T-cell (primary cell): ENCODE measurements at places on chromosomes 2 and 18.
A peak's percentile ranks its signal among the peaks of the same experiment; 100 is the strongest.

DNA sequence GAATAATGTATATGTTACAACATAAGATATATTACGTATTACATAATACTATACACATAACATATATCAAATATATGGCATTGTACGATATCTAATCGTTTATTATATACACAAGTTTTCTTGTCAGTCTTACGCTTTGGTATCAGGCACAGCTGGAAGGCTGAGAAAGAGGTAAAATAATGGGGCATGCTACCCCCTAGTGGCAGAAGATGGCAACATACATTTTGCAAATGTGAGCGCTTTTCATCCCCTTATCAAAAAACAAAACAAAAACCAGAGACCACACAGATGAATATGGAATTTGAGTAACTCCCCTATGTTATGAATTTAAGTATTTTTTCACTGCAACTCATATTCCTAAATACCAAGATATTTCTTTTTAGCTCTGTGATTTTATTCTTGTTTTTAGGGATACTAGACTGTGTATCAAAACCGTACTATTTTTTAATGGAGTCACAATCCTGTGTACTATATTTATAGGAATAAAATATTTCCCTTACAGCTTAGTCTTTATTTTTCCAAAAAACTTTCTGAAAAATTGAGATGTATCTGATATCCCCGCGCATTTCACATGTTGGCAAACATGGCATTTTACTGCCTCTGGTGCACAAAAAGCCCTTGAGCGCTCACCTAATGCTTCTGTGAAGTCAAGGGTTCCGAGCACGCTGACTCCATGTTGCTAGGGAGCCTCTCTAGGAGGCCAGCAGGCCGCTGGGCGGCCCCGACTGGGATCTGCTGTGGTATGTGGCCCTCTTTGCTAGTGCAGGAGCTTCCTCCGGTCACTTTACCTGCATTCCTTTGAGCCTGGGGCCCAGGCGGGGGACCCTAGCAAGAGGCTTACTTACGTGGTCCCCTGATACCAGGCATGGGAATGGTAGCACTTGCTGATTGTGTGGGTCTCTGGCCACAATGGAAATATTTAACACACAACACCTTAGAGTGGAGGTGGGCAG is 62.5 kb downstream of the SLC4A3 start:
- no peak overlapping the region for H3K27ac ChIP-seq
- no peak overlapping the region for H3K4me3 ChIP-seq
- H3K36me3 ChIP-seq = no peaks in the 10 kb centered on the region
- H3K27me3 ChIP-seq = peaks cover 32% of the 10 kb centered on the region

DNA sequence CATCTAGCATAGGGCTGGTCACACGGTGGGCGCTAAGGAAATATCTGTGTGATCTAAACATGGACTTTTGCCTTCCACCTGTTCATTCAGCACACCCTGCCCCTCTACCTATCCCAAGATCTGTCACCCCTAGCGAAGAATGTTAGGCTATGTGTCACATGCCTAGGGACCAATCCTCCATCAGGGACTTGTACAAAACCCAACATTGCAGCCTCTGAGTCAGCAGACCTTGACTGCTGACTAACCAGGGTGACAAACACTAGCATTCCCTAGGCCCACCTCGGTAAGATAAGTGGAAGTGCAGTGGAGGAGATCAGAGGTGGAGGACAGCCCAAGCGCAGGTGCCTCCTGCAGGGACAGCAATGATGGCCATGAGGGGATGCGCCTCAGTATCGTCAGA is 99.2 kb downstream of the SOX11 start:
- no peaks in the 10 kb centered on the region for H3K36me3 ChIP-seq
- no peak overlapping the region for H3K4me3 ChIP-seq
- H3K4me1 ChIP-seq = no peaks in the 10 kb centered on the region

GRCh38 chr2:235055891-235056516 is 104.2 kb downstream of the SH3BP4 start:
- no peak overlapping the region for H3K4me3 ChIP-seq
- no peak for DNase-seq
- peaks cover 23% of the 10 kb centered on the region for H3K27me3 ChIP-seq
- H3K4me1 ChIP-seq = no peaks in the 10 kb centered on the region
- H3K27ac ChIP-seq = no peak overlapping the region

DNA sequence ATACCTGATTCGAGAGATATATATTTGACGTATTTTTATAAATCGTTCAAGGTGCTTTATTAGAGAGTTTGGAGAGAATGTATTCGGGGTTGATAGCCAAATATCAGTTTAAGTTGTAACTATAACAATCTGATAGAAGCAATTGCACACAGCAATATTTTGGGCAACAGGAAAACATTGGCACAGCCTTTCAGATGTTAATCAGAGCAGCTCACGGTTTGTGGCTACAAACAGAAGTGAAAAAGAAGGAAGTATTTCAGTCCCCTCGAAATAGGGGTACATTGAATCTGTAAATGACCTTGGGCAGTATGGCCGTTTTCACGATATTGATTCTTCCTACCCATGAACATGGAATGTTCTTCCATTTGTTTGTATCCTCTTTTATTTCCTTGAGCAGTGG is 20.6 kb downstream of the SERPINB10 start:
- H3K36me3 ChIP-seq = no peaks in the 10 kb centered on the region
- no peaks in the 10 kb centered on the region for H3K4me1 ChIP-seq
- H3K27me3 ChIP-seq = no peaks in the 10 kb centered on the region

GRCh38 chr2:10646153-10646552 is 43.6 kb downstream of the NOL10 start:
- no peak for DNase-seq
- H3K27me3 ChIP-seq = no peaks in the 10 kb centered on the region
- no peak overlapping the region for H3K4me3 ChIP-seq
- H3K27ac ChIP-seq = no peak overlapping the region

DNA sequence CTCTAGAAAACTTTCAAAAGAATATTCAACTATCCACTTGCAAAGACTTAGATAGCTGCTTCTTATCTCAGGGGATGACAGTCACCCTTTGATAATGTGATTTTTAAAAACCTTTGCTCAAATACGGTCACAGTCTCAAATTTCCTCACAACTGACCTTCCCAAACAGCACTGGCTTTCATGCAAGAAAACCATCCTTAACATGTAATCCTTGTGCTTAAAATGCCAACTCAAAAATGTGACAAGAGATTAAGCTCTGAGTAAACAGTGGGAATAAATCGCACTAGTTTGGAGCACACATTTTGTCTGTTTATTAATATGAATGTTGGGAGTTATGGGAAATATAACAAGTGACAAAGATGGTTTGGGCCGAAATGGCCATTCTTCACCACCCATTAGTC is 87.5 kb upstream of the CCBE1 start:
- no peak for DNase-seq
- no peak overlapping the region for H3K4me3 ChIP-seq
- no peak overlapping the region for H3K27ac ChIP-seq
- H3K27me3 ChIP-seq = peaks cover 5% of the 10 kb centered on the region
- no peaks in the 10 kb centered on the region for H3K4me1 ChIP-seq

- no peak overlapping the region for H3K27ac ChIP-seq
- no peak overlapping the region for H3K4me3 ChIP-seq
- DNase-seq = no peak
- no peaks in the 10 kb centered on the region for H3K4me1 ChIP-seq
- H3K27me3 ChIP-seq = no peaks in the 10 kb centered on the region
These were observed 199.3 kb downstream of the ZNF407 start for GRCh38 chr18:74796841-74797576.

DNA sequence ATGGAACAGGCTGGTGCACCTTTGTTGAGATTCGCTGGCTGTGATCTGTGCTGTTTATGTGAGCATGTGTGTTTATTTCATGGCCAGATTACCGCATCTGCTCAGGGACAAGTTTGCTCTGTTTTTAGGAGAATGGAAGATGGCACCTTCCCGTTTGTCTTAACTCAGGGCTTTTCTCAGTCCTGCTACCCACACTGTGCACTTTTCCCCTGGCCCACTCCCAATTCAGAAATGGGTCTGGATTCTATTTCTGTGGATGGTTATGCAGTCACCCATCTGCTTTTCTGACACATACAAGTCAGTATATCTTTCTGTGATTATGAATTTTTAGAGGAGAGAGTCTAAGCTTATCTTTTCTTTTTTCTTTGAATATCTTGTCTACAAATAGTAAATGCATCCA is 15.4 kb downstream of the MGAT5 start:
- no peak overlapping the region for H3K4me3 ChIP-seq
- H3K4me1 ChIP-seq = peaks cover 22% of the 10 kb centered on the region
- no peak for DNase-seq
- H3K36me3 ChIP-seq = no peaks in the 10 kb centered on the region
- H3K27ac ChIP-seq = no peak overlapping the region
- no peaks in the 10 kb centered on the region for H3K27me3 ChIP-seq

DNA sequence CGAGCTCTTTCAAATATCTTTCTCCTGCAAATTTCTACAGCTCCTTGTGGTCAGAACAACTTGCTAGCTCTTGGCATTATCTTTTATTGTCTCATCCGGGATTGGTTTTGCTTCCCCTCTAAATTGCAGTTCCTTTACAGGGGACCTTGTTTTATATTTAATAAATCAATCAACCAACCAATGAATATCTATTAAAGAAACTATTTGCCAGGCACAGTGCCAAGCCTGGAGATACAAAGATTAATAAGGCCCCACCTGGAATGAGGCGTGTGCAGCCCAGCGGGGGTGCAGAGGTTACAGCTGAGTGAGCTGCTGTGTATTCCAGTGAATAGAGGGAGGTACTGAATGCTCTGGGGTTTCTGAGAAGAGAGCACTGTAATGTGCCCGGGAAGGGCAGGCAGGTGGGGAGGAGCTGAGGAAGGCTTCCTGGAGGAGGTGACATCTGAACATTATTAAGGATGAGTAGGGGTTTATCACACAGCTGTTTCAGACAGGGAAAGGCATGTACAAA is 51.8 kb downstream of the LIPG start:
- no peaks in the 10 kb centered on the region for H3K36me3 ChIP-seq
- no peak overlapping the region for H3K4me3 ChIP-seq
- H3K27me3 ChIP-seq = peaks cover 15% of the 10 kb centered on the region
- no peak for DNase-seq

GRCh38 chr2:72926811-72927465 is 9.6 kb downstream of the EMX1 start:
- no peaks in the 10 kb centered on the region for H3K36me3 ChIP-seq
- peaks cover 18% of the 10 kb centered on the region for H3K27me3 ChIP-seq
- no peak overlapping the region for H3K4me3 ChIP-seq
- H3K27ac ChIP-seq = no peak overlapping the region
- DNase-seq = no peak
- H3K4me1 ChIP-seq = no peaks in the 10 kb centered on the region

- DNase-seq = no peak
- no peaks in the 10 kb centered on the region for H3K27me3 ChIP-seq
- peaks cover 5% of the 10 kb centered on the region for H3K36me3 ChIP-seq
- H3K4me1 ChIP-seq = peaks cover 14% of the 10 kb centered on the region
- no peak overlapping the region for H3K27ac ChIP-seq
- H3K4me3 ChIP-seq = no peak overlapping the region
These were observed 46.6 kb downstream of the SMAD2 start for GRCh38 chr18:47883771-47884413.

- H3K27me3 ChIP-seq = peaks cover 10% of the 10 kb centered on the region
- no peaks in the 10 kb centered on the region for H3K36me3 ChIP-seq
- no peak overlapping the region for H3K4me3 ChIP-seq
These were observed 34.8 kb upstream of the FAM110C start for GRCh38 chr2:80971-81736.

GRCh38 chr2:109129356-109129920 is 433 bp downstream of the SH3RF3 start:
- H3K4me1 ChIP-seq = peaks cover 26% of the 10 kb centered on the region
- no peak for DNase-seq
- peak overlapping the region; percentile 90 for H3K4me3 ChIP-seq
- H3K36me3 ChIP-seq = no peaks in the 10 kb centered on the region
- H3K27me3 ChIP-seq = no peaks in the 10 kb centered on the region
- no peak overlapping the region for H3K27ac ChIP-seq

DNA sequence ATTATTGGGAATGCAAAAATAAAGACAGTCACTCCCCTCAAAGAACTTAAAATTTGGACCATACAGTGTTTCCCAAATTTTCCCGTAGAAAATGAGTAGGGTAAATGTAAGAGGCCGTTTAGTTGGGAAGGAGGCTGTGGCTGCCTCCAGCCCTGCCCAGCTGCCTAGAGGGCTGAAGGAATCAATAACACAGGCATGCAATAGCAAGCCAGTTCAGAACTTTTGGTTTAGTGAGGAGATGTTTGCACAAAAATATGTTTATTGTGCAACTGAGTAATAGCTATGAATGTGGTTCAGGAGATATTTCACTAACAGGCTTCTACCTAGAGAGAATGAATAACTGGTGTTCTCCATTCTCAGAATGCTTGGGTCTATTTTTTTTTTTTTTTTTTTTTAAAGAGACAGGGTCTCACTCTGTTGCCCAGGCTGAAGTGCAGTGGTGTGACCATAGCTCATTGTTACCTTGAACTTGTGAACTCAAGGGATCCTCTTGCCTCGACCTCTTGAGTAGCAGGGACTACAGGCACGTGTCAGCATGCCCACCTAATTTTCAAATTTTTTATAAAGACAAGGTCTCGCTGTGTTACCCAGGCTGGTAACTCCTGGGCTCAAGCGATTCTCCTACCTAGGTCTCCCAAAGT is 23.6 kb downstream of the UGP2 start:
- no peaks in the 10 kb centered on the region for H3K27me3 ChIP-seq
- DNase-seq = no peak
- no peak overlapping the region for H3K4me3 ChIP-seq
- H3K4me1 ChIP-seq = peaks cover 10% of the 10 kb centered on the region
- H3K27ac ChIP-seq = no peak overlapping the region

- H3K4me3 ChIP-seq = peak overlapping the region; percentile 65
- H3K27ac ChIP-seq = no peak overlapping the region
- no peaks in the 10 kb centered on the region for H3K27me3 ChIP-seq
- no peaks in the 10 kb centered on the region for H3K36me3 ChIP-seq
These were observed 1.6 kb downstream of the ZNF516 start for GRCh38 chr18:76493213-76494161.

GRCh38 chr18:78154444-78154843 is 825.2 kb upstream of the SALL3 start:
- H3K27ac ChIP-seq = no peak overlapping the region
- H3K36me3 ChIP-seq = no peaks in the 10 kb centered on the region
- H3K4me1 ChIP-seq = no peaks in the 10 kb centered on the region
- DNase-seq = no peak

DNA sequence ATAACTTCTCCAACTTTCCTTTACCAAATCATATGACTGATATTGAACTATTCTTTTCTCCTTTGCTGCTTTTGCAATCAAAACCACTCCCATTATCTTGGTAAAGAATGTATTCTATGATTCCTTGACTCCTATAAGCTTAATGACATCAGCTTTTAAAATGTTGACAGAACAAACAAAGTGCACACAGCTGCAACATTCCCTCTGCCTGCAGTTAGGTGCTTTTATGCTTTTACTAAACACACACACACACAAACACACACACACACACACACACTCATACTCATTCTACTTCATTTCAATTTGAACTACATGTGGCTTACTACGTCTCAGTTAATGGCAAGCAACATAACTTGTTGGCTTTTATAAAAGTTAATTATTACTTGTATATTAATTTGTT is 946.6 kb downstream of the DPP10 start:
- no peaks in the 10 kb centered on the region for H3K36me3 ChIP-seq
- no peaks in the 10 kb centered on the region for H3K27me3 ChIP-seq
- no peak overlapping the region for H3K27ac ChIP-seq
- no peak for DNase-seq

- H3K27ac ChIP-seq = no peak overlapping the region
- H3K4me3 ChIP-seq = no peak overlapping the region
- H3K4me1 ChIP-seq = peaks cover 13% of the 10 kb centered on the region
These were observed 5.6 kb downstream of the METTL5 start for GRCh38 chr2:169819106-169819505.
